ENCODE measurements at places on chromosomes 5 and 9.

GRCh38 chr9:137303893-137304382 lies 1.9 kb upstream of the NRARP start:
- DNase-seq = no peak

DNA sequence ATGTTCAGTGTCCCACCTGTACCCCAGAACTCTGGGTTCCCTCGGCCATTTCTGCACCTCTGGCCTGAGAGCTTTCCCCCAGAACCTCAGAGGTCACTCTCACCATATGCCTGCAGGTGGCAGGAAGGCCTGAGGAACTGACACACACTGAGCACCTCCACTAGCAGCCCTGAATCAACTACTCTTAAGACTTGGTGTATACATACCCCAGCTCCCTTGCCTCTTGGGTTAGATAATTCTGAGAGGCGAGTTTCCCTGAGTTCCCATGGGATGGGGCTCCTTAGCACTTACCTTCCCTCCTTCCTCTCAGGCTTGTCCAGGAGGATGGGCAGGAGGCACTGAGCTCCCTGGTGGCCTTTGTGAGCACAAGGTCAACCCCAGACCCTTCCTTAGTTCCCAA lies 86.1 kb downstream of the HSD17B3 start:
- DNase-seq = no peak

DNA sequence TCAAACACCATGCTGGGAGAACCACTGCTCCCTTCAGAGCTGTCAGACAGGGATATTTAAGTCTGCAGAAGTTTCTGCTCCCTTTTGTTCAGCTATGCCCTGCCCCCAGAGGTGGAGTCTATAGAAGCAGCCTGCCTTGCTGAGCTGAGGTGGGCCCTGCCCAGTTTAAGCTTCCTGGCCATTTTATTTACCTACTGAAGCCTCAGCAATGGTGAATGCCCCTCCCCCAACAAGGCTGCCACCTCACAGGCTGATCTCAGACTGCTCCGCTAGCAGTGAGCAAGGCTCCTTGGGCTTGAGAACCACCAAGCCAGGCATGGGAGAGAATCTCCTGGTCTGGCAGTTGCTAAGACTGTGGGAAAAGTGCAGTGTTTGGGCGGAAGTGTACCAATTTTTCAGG lies 205.5 kb upstream of the PTGER4 start:
- no peak for DNase-seq

DNA sequence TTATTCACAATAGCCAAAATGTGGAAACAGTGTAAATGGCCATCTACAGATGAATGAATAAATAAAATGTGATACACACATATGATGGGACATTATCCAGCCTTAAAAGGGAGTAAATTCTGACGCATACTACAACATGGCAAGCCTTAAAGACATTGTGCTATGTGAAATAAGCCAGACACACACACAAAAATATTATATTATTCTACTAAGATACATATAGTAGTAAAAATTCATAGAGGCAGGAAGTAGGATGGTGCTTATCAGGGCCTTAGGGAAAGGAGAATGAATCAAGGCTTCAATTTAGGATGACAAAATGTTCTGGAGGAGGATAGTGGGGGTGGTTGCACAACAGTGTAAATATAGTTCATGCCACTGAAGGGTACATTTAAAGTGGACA lies 346.7 kb upstream of the SMARCA2 start:
- DNase-seq = no peak

DNA sequence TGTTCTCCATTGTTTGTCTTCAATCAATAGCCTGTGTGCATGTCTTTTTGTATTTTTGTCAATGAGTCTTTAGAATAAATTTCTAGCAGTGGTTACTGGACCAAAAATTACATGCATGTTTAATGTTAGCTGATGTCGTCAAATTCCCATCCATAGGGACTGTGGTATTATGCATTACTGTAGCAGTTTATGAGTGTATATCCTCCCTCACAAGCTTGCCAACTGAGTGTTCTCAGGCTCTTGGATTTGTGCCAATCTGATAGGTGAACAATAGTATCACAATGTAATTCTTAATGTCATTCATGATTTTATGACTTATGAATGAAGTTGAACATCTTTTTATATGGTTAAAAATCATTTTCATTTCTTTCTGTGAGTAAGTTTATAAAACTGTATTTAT lies 13.0 kb downstream of the SNX24 start:
- no peak for DNase-seq
